ENCODE measurements at places on chromosomes 7 and 10.

DNA sequence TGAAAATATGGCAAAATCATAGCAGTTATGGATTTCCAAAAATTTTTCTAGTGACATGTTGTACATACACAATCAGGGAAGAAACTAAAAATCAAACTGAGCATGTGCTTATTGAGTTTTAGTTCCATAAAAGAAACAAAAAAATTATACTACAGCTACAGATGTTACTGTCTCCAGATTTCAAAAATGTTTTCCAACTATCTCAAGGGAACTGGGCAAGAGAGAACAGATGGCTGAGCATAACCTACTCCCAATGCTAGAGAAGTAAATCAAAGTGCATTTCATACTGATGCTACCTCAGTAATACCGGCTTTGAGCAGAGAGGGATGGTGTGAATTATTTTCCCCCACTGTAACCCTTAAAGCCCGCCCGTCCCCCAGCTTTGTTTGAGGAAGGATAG is 40.7 kb upstream of the KMT2C start:
- no peak for DNase-seq

- DNase-seq, result peak; percentile 70
Measured at GRCh38 chr7:116258734-116259133, 48.4 kb downstream of the TES start.

DNA sequence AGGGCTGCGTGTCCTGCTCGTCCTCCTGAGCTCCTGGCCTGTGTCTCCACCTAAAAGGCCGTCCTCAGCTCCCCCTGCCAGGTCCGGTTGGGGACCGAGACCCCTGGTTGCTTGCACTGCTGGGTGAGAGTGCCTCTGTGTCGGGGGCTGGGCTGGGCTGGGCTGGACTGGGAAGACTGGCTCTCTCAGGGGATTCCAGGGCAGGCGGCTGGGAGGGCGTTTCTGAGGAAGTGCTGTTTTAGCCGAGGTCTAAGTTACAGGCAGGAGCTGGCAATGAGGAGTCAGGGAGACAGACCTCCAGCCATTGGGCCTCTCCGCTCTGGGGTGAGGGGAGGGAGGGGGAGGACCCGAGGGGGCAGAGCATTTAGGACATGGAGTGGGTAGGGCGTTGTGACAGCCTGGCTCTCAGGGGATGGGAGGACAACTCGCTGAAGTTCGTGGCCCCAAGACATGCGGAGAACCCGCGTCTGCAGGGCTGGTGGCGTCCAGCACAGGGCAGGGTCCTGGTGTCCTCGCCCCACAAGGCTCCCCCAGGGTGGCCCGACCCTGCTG is 20.9 kb downstream of the FOXK1 start:
- no peak for DNase-seq

DNA sequence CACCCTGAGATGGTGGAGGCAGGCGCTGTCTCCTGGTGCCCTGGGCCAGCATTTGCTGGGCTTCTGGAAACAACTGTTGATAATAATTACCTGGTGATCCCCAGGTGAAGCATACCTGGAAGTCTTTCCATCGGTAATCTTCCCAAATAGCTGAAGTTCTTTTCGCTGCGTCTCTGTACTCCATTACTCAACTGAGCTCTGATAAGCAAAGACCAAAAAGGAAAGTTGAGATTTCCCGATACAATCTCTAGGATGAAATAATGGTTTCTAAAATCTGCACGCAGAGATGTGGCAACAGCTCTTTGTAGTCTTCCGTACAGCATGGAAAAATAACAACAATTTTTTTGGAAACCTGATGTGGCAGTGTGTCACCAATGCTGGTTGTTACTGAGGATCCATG is 226.5 kb downstream of the GATA3 start:
- DNase-seq, result no peak

GRCh38 chr10:100736809-100737354 is 8.5 kb upstream of the PAX2 start:
- DNase-seq, result no peak

DNA sequence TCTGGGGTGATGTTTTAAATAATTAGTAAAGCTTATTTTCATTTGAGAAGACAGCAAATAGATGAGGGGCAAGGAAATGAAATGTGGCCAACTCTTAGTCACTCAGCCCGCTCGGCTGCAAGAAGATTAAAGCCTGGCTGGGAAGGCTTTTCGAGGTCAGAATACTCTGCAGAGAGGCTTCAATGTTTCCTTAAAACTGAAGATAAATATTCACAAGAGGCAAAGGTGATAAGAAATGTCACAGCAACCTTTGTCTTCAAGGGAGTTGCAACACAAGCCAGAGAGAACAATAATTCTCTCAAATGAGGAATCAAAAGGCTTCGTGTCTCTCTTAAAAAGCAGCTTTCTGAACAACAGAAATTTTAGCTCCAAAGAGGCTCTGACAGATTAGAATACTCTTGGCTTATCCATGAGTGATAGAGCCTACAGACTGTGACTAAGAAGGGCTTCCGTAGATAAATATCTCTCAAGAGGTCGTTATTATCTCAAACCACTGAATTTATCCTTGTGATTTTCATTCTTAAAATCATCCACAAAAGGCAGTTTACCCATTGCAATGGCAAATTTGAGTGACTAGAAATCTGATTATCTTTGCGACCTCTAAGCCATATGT is 92.5 kb downstream of the KLF6 start:
- DNase-seq, result no peak

DNA sequence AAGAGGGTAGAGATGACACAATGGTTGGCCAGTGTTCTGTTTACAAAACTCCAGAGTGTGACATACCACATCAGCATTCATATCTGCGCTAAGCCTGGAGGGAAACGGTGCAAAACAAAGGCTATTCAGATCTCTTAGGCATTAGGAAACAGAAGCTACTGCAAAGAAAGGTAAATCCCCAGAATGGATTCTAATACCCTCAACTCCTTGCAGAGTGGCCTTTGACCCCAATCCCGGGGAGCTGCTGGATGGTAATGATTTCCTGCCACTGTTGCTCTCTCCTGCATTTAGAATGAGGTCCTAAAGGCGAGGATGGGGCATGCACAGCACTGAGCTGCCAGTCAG is 65.2 kb downstream of the AOAH start:
- DNase-seq, result no peak

- no peak for DNase-seq
Measured at GRCh38 chr10:112507046-112507445, 60.0 kb downstream of the VTI1A start.

DNA sequence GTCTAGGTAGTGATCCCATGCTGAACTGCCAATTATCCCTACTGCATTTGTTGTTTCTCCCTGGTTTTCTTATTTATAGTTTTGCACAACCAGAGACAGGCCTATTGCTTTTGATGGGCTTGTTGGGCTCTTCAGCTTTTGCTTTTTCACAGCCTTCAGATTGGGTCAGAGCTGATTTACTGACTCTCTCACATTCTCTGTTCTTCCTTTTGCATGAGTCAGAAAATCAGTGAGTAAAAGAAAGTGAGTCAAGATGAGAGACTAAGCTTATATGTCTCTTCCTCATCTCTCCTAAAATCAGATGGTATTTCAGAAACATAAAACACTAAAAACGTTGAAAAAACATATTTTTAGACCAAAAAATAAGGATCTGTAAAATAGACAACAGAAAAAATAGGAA is 1135.4 kb downstream of the XPNPEP1 start:
- DNase-seq, result no peak

DNA sequence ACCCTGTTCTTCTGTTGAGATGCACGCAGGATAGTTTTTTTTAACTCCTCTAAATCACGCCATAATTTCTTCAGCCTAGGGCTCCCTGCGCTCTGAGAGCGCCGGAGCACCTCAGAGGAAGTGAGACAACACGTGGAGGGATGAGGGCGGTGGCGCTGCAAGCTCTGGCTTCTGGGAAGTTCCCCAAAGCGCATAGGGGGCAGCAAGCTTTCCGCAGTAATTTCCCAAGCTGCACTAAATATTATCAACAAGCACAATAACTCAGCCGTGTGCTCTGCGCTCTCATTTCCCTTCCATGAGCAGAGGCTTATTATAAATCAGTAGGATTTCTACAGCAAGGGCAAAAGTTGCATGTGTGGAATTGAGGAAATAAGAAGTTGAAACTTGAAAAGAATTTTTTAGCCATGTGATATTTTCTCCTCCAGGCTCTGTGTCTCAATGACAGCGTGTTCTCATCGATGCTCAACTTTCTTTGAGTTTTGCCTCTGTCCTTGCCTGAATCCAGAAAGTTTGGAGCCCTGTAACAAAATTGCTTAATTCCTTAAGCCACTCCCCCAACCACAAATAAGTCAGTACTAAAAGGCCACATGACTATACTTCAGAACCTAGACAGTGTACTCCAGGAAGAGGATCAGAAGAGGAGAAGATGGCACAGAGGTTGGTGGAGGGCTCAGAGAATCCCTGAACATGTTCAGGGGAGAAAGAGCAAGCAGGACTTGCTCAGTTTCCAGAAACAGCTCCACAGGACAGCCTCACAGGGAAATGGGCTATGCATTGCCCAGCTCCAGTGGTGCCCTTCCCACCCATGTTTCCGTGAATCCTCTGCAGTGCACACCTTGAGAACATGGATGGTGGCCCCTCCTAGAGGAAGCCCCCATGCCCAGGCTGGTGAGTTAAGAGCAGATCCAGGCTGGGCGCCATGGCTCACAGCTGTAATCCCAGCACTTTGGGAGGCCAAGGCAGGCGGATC is 221.5 kb upstream of the GHITM start:
- DNase-seq, result peak; percentile 71

GRCh38 chr7:134189559-134189958 is 62.4 kb downstream of the LRGUK start:
- DNase-seq, result no peak

- DNase-seq, result no peak
Measured at GRCh38 chr10:102398172-102399020, 2.9 kb downstream of the NFKB2 start.

DNA sequence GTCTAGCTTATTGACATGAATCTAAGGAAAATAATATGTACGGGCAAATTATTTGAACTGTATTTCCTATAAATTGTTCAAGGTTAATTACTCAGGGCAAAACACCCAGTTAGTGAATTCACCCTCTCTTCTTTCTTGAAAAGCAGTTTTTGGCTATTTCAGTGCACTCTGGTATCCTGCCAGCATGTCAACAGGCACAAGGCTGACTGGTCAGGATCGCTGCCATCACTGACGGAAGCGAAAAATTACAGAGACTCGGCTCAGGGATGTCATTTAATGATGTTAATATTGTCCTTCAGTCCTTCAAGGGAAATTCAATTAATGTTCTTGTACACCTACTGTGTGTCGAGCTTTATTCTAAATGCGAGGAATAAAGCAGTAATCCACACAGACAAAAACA is 28.3 kb upstream of the OLAH start:
- DNase-seq, result no peak

- no peak for DNase-seq
Measured at GRCh38 chr7:138917771-138918170, 63.4 kb downstream of the KIAA1549 start.

GRCh38 chr10:34373211-34373610 is 441.9 kb downstream of the PARD3 start:
- DNase-seq, result no peak

DNA sequence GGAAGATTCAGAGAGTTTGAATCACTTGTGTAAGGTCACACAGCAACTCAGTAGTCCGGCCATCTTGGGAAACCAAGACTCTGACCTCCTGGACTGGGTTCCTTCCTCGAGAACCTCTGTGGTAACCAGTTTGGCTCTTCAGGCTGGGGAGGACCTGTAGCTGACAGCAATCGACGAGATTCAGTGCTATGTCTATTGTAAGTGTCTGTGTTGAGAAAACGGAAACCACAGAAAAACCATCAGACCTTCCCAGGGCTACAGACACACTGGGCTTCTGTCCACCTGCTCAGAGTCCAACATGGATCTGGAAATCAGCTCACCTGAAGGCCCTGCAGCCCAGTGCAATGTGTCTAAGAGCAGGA is 403.7 kb downstream of the RPS24 start:
- DNase-seq, result peak; percentile 5

DNA sequence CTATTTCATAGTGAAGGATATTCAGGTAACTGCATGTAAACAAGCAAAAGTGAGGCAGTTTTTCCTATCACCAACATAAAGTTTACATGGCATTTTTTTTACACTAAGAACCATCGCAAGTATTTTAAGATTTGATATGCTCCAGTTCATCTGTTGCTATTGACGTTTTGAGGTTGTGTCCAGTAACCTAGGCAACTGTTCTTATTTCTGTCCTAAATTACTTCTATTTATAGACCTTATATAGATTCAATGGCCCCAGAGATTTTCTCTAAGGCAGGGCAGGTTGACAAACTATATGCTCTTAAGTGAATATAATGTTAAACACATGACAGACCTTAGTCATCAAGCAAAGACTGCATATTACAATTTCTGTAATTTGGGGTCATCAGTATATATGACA is 830.2 kb upstream of the LRRTM3 start:
- DNase-seq, result no peak

- DNase-seq, result no peak
Measured at GRCh38 chr7:67267914-67268313, 271.3 kb downstream of the TYW1 start.

- no peak for DNase-seq
Measured at GRCh38 chr7:43083106-43083505, 29.3 kb upstream of the HECW1 start.

- no peak for DNase-seq
Measured at GRCh38 chr10:110433740-110434139, 64.0 kb upstream of the DUSP5 start.

GRCh38 chr10:7922707-7923106 is 104.4 kb downstream of the TAF3 start:
- DNase-seq, result no peak

DNA sequence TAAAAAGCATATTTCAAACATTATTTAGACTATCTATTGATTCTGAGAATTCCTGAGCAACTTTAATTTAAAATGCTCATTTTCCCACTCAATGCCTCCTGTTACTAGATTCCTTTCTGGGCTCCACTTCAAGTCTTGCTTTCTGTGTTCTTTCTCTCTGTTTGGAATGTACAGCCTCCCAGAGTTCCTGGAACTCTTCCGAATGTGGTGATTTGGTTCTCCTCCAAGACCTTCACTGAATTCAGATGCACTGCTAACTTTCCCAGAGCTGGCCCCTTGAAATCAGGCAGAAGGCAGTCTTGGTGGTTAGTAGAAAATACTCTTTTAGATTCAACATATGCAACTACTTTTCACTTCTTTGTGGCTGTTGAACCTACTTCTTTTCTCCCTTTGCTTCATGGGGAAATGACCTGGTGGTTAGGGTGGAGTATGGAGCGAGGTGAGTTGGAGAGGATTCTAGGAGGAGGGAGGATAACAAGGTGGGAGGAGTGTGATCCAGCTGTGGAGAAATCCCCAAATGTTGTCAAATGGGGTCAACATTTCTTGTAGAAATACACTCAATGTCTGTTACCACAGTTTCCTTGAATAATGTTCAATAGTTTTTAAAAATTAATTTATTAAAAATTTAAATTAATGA is 27.9 kb upstream of the CCDC7 start:
- DNase-seq, result no peak

All from GM12865 (cell line).